ENCODE measurements at places on chromosomes 1 and 21. TPM values are rescaled to one million over a fixed set of nuclear protein-coding genes. Genes with fewer than 3 reads are reported as not detected.

DNA sequence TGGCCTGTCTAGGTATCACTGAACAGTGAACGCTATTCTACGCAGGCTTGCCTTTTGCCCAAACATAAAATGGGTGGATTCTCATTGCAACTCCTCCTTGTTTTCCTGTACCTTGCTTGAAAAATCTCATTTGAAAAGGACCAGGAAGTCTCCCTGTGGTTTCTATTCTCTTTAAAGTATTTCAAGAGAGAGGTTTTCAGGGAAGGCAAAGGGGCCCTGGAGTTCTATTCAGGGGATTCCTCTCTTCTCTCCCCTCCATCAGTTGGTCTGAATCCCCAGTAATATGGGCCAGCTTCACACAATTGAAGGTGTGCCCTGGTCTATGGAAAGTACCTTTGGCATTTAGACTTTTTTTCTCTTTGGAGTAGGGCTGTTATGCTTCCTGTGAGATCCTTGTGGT, 311.3 kb downstream of the RGS7 start:
- no peaks in the 10 kb centered on the region for H3K27me3 ChIP-seq
- H3K4me1 ChIP-seq, result no peaks in the 10 kb centered on the region
- DNase-seq, result no peak
- no peak overlapping the region for H3K27ac ChIP-seq
- no peak overlapping the region for H3K4me3 ChIP-seq

DNA sequence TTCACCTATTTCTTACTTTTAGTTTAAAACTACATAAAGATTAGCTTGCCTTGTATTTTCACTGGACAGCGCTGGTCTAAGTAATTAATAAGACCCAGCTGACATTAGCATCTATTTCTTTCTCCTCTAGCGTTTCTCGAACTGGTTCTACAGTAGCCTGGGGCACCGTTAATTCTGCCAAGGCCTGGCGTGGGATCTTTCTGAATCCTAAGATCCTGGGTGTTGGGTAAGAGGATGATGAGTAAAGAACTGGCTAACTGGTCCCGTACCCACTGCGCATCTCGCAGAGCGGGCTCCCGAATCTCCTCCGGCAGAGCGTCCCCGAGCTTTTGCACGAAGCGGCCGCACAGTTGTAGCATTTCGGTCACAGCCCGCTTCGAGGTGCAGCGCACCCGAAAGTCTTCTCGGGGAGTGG, 309 bp downstream of the NSL1 start:
- peak overlapping the region; percentile 95 for H3K27ac ChIP-seq
- peaks cover 49% of the 10 kb centered on the region for H3K4me1 ChIP-seq
- DNase-seq, result no peak
- H3K27me3 ChIP-seq, result no peaks in the 10 kb centered on the region
- peak overlapping the region; percentile 100 for H3K4me3 ChIP-seq

DNM3 gene
- 2.0 TPM for total RNA-seq

NOS1AP gene
- not detected for total RNA-seq

ATP1A2 gene
- total RNA-seq, result not detected

FAM72B gene
- total RNA-seq, result 28.9 TPM

All from activated CD4-positive, alpha-beta memory T cell treated with anti-CD3 and anti-CD28 coated beads, Interleukin-2, amount 10 ng/mL, durations not matched to agents 7 days and 5 days (primary cell).